Stimulated activated CD4-positive, alpha-beta T cell treated with anti-CD3 and anti-CD28 coated beads, Interleukin-1b, Interleukin-23, amount 100 ng/mL, for 1 hour (primary cell): ENCODE measurements at places on chromosomes 3 and 15.

DNA sequence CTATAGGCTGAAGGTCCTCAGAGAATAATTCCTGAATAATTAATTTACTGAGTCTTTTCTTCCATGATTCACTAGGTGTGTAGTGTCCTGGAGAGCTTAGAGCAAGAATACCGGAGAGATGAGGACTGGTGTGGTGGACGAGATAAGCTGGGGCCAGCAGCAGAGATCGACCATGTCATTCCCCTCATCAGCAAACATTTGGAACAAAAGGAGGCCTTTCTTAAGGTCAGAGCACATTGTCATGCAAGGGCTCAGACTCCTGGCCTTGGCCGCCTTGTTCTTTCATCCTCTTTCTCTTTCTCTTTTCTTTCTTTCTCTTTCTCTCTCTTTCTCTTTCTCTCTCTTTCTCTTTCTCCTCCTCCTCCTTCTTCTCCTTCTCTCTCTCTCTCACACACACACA is 291.4 kb upstream of the UMPS start:
- DNase-seq, result no peak

DNA sequence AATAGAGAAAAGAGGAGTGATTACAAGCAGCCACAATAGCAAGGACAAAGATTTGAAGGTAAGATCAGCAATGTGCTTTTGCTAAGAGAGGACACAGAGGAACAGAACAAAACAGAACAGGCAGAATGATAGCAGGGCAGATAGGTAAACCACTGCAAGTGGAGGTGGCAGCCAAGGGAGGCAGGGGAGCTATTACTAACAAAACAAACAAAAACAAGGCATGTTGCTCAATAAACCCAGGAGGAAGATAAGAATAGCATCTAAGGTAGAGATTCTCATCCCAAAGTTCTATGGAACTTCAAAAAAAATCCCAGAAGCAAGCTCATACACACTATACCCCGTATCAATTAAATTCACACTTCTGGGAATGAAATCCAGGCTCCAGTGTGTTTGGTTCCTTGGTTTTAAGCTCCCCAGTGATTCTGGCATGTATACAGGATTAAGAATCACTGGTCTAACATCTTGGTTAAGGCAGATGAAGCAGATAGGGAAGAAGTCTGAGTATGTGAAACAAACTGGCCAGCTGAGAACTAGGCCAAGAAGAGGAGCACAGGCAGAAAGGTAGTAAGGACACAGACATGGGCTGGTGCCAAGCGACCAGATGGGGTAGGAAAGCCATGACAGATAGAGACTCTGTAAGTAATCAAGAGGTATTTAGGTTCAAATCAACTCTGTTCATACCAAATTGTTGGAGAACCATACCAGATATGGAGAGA is 189.2 kb downstream of the DTWD1 start:
- DNase-seq, result no peak

- no peak for DNase-seq
These were observed 37.5 kb downstream of the ARNT2 start for GRCh38 chr15:80441714-80442113.

DNA sequence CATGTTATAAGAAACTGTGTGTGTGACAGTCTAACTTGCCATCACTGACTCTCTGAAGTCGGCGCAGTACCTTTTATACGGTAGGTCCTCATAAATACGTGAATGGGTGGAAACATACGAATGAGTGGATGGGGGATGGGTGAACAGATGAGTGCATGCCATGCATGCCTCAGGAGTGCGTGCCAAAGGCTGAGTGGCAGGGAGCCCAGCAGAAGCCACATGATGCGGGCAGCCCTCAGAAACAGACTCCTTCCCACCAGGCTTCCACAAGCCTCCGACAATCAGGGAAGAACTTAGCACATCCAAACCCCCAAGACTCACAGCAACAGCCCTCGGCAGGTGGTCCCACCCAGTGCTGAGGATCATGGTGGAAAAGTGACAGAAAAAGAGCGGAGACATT is 16.7 kb downstream of the HCN4 start:
- DNase-seq, result no peak

GRCh38 chr3:27508424-27508823 is 24.2 kb upstream of the SLC4A7 start:
- DNase-seq, result no peak

DNA sequence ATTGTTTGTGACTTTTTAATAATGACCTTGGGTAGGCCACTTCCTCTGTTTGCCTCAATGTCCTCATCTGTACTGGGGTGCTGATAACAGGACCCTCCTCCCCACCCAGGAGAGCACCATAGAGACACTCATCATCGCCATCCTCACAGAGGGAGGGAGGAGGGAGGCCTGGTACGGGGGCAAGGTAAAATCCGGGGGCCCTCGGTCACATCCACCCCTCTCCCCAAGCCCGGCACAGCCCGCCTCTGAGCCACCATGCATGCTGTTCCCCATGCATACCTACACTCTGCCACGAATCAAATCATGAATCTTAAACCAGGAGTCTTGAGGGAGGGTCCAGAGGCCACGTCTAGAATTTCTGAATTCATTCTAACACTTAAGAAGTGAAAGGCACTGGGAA is 74.9 kb upstream of the IQSEC1 start:
- DNase-seq, result no peak

GRCh38 chr15:59283717-59284391 is 77.2 kb downstream of the LDHAL6B start:
- DNase-seq, result no peak

- no peak for DNase-seq
These were observed 4.9 kb upstream of the DUSP7 start for GRCh38 chr3:52061121-52061910.

DNA sequence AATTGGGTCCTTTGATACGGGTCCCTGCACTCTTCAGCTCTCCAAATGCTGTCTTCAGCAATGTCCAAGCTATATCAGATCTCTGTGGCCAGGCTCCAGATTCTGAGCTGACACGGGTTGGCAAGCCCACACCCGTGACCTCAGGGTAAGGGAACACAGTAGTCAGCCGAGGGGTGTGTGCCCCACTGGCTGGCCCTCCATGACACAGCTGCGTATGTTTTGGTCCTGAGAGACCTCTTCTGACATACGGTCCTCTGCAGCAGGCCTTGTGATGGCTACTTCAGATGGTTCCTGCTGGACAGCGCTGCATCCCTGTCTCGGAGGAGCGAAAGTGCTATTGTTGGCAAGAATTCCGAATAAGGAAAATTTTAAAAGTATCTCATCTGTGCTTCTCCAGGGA is 85.2 kb upstream of the ADAMTS17 start:
- DNase-seq, result no peak

GRCh38 chr3:147312786-147313280 is 93.5 kb downstream of the ZIC4 start:
- no peak for DNase-seq

GRCh38 chr15:35256141-35256540 is 171.0 kb upstream of the NANOGP8 start:
- DNase-seq, result no peak

DNA sequence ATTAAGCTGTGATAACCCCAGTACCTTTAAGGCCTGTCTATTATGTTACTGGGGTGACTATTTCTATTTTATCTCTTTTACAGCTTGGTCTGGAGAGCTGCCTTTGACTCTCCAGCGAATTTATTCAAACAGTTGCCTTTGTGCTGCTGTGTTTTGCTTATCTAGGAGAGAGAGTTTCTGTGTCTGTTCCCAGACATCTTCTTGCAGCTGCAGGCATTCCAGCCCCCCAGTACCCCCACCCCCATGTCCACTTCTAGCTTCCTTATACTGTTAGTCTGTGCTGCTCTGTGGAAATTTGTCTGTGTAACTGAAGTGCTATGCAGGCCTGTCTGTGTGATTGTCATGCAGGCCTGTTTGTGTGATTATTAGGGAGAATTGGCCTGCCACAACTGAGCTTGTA is 713.7 kb upstream of the SEMA6D start:
- DNase-seq, result no peak

DNA sequence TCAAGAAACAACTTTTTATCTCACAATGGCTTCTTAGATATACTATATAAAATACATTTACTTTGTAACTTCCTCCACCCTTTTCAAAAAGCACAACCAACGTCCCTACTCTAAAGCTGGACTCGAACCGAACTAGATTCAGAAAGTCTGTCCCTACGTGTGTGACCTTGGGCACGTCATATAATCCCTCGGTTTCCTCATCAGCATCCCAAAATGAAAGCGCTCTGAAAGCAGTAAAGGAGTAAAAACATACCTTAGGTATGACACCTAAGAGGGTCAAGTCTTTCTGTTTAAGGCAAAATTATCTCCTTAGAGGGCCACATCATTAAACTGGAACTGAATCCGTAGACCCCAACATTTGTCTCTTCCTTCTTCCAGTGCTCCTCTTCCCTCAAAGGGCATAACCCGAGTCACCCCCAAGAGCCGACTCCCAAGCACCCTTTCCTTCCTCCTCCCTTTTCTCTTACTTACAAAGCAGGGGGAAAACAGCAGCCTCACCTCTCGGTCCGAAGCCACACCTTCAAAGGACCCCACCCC is 663 bp downstream of the PDCD10 start:
- DNase-seq, result no peak

DNA sequence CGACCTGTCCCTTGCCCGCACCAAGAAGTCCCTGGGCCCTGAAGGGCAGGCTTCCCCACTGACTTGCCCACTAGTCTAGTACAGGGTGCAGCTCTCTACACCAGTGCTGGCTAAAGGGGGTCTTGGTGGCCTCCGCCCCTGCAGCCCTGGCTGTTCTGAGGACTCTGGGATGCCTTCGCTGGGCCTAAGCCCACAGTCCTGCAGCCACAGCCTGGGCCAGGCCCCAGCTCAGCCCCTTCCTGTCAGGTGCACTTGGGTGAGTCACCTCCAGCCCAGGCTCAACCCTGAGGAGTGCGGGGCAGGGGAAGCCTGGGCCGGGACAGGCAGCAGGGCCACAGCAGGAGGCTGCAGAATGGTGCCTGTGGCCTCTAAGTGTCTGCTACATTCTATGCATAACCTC is 971 bp downstream of the C3orf22 start:
- DNase-seq, result no peak

GRCh38 chr3:167198949-167199600 is 181.0 kb downstream of the ZBBX start:
- DNase-seq, result no peak

- no peak for DNase-seq
These were observed 555.2 kb downstream of the MAGI1 start for GRCh38 chr3:65483480-65483879.

DNA sequence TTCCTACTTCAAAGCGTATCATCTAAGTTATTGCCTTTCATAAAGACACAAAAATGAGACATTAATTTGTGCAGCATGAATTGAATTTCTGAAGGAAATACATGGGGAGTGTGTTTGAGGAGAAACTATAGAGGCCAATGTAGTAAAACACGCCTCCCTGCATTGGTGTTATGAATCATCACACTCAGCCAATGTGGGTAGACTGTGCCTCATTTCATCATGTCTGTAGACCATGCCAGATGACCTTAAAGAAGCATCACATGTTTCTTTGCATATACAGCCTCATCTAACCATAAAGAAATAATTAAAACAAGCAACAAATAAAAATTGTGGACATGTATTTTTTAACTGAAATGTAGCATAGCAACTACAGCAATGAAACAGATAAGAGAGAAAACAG is 486.0 kb upstream of the ADAMTS9 start:
- no peak for DNase-seq

DNA sequence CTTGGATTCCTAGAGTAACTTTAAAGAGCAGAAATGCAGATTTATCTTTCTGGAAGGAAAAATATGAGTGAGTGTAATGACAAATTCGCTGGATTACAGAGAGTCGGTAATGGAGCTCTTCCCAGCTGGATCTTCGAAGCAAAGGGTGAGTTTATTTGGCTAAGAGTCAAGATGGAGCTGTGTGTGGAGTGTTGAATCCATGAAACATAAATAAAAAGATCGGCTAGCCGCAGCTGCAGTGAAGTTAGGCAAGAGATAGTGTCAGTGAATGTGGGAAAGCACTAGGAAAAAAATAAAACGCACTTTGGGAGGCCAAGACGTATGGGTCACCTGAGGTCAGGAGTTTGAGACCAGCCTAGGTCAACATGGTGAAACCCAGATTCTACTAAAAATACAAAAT is 10.3 kb downstream of the NAALADL2 start:
- DNase-seq, result no peak

DNA sequence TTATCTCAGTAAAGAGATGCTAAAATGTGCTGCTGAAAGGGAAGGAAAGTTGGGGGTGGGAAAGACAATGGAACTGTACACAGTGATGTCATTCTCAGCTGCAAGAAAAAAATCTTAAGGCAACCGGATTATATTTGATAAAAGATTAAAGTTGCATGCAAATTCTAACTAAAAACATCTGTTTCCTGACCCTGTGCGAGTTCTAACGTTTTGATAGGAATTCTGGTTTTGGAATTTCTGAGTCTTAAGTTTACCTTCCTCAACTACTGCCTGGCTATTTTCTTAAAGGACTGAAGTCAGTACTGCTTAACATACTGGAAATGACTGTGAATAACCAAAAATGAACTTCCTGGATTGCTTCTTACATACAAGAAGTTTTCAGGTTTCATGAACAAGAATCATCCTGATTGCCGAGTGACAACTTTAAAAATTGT is 115.5 kb downstream of the SLC25A26 start:
- no peak for DNase-seq

DNA sequence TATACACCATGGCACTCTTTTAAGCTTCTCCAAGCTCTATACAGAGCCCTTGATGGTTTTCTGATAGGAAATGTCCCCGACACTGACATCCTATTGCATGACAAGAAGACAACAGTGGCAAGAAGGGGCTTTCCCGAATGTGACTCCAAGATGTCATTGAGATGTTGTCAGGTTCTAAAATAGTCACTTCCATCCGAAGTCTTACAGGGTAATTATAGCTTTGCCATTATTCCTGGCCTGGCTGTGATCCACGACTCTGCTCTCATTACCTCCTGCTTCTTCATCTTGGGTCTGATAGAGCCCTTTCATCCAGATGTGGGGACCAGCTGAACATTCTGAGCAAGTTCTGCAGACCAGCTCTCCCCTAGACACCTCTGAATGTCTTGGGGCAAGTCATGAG is 40.6 kb upstream of the ADAMTS9 start:
- no peak for DNase-seq

DNA sequence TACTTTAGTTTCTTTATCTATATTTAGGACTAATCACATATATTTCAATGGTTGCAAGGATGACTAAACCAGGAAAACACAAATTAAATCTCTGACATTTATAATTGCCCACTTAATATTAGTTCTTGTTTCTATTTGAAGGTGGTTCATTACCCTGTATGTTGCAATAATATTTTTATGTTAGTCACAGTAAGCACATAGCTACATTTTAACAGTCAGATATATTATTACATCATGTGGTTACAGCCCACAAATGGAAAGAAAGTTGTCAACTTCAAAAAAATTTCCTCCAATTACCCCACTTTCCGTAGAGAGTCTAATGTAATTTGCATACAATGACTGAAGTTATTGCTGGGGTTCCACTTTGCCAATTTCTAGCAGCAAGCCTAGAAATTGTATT is 114.6 kb downstream of the TUSC7 start:
- no peak for DNase-seq

DNA sequence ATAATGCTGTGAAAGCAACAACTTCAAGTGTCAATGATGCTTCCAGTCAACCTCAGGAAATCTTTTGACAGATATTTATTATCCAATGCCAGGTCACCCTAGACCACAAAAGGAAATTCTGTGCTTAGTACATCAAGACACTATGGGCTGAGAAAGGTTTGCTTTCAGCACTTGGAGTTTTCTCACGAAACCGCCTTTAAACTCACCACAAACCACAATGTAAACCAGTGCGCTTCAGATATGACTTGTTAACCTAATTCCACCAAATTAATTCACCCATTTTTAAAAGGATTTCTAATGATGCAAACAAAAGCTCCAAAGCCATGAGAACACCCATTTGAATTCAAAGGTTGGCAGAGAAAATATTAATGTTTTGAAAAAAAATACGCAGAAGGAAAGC is 292.9 kb upstream of the NR2F2 start:
- DNase-seq, result no peak

- DNase-seq, result no peak
These were observed 750.7 kb upstream of the CFAP20DC start for GRCh38 chr3:59800481-59800880.
